Effector memory CD4-positive, alpha-beta T cell (primary cell): ENCODE measurements at places on chromosomes 11 and 22.

DNA sequence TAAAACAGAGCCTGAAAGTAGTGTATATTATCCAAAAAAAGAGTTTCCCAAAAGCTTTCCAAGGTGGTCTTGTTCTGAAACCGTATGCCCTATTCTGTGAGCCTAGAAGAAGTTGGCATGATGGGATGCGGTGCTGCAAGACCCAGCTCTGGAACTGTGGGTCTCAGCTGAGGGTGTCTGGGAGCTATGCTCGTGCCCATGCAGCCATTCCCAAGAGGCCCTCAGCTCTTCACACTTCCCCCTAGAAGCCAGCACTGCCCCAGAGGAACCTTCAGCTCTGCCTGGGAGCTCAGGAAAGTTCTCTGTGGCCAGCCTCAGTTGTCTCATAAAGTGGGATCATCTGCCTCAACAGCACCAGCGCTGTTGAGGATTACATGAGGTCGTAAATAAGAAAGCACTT, 6.4 kb upstream of the SYT12 start:
- no peak overlapping the region for H3K4me3 ChIP-seq
- H3K4me1 ChIP-seq, result no peaks in the 10 kb centered on the region
- no peak for DNase-seq

DNA sequence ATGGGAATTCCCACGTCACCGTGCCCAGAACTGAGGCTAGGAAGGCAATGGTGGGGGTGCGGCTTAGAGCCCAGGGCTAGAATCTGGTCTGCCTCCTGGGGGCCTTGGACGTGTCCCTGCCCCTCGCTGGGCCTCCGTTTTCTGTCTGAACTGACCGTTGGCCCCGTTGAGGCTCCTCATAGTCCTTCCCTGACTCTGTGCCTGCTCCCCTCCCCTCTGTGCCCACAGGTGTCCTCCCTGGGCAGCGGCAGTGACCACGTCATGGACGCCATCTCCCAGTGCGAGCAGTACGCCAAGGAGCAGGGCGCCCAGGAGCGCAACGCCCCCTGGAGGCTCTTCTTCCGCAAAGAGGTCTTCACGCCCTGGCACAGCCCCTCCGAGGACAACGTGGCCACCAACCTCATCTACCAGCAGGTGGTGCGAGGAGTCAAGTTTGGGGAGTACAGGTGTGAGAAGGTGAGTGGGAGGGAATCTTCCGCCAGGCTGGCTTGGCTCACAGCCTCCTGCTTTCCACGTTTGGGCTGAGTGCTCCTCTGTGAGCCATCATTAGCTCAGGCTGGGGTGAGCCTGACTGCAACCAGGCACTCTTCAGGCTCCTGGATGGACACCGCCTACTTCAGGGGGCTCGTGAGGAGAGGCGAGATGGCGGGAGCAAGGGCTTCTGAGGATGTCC, 63.9 kb downstream of the MYO7A start:
- no peaks in the 10 kb centered on the region for H3K36me3 ChIP-seq
- H3K27ac ChIP-seq, result no peak overlapping the region
- DNase-seq, result no peak
- H3K27me3 ChIP-seq, result no peaks in the 10 kb centered on the region
- no peak overlapping the region for H3K4me3 ChIP-seq
- no peaks in the 10 kb centered on the region for H3K4me1 ChIP-seq

DNA sequence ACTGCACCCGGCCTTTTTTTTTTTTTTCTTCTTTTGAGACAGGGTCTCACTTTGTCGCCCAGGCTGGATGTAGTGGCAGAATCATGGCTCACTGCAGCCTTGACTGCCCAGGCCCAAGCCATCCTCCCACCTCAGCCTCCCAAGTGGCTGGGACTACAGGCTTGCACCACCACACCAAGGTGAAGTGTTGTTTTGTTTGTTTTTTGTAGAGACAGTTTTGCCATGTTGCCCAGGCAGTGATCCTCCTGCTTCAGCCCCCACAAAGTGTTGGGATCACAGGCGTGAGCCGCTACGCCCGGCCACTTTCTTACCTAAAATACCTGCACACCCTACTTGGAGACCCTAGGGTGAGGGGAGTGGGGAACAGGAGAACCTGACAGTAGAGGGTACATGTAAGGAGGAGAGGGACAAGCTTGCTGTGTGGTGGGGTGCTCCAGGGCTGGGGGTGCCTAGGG, 4.5 kb upstream of the AIFM3 start:
- no peaks in the 10 kb centered on the region for H3K36me3 ChIP-seq
- no peak overlapping the region for H3K27ac ChIP-seq
- peaks cover 18% of the 10 kb centered on the region for H3K4me1 ChIP-seq
- no peak for DNase-seq

GRCh38 chr11:2752204-2752770, 52.5 kb upstream of the KCNQ1OT1 start:
- H3K27me3 ChIP-seq, result no peaks in the 10 kb centered on the region
- H3K27ac ChIP-seq, result no peak overlapping the region
- H3K4me3 ChIP-seq, result no peak overlapping the region

DNA sequence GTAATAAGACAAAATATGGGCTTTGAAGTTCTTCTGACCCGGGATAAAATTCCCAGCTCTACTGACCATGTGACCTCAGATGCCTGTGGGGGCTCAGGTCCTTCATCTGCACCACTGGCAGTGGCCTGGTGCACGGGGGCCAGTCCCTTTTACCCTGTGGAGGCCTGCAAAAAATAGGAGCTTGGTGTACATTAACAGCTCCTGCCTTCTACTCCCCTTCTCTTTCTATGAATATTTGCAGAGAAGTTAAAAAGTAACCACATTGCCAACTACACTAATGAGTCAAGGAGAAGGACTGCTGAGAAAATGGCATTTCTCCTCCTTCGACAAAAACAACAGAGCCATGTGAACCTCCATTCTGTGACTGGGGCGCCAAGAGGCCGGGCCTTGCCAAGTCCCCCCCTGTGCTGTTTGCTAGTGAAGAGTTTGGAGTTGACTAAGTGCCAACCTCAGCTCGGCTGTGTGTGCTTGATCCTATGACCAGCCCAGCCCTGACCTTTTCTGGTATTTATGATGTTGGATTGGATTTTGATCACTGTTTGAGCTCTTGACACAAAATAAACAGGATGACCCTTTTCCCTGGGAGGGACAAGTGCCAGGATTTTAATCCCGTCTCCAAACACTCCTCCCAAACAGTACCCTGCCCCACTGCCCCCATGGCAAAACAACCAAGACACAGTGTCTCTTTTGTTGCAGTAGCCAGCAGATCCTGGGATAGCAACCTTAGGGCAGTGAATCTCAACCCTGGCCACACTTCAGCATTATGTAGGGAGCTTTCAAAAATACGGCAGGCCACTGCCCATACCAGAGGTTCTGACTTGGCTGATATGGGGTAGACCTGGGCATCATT, 380.1 kb downstream of the LARGE1 start:
- no peaks in the 10 kb centered on the region for H3K36me3 ChIP-seq
- DNase-seq, result no peak
- H3K27me3 ChIP-seq, result no peaks in the 10 kb centered on the region
- H3K4me1 ChIP-seq, result no peaks in the 10 kb centered on the region
- no peak overlapping the region for H3K27ac ChIP-seq
- H3K4me3 ChIP-seq, result no peak overlapping the region

DNA sequence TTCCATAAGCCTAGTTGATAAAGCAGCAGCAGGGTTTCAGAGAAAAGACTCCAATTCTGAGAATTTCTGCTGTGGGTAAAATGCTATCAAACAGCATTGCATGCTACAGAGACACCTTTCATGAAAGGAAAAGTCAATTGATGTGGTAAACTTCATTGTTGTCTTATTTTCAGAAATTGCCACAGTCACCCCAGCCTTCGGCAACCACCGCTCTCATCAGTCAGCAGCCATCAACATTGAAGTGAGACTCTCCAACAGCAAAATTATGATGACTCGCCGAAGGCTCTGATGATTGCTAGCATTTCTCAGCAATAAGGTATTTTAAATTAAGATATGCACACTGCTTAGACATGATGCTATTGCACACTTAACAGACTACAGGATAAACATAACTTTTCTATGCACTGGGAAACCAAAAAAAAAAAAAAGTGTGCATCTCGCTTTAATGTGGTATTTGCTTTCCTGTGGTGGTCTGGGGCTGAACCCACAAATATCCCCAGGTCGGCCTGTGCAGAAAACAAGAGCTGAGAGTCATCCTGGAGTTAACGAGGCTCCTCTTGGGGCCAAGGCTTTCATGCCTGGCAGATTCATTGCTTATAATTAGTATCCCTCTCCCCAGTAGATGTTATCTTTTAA, 192.1 kb downstream of the CTTN start:
- no peak overlapping the region for H3K27ac ChIP-seq
- DNase-seq, result no peak
- peaks cover 6% of the 10 kb centered on the region for H3K4me1 ChIP-seq
- no peak overlapping the region for H3K4me3 ChIP-seq
- no peaks in the 10 kb centered on the region for H3K27me3 ChIP-seq
